ENCODE measurements at places on chromosomes 4 and X.

DNA sequence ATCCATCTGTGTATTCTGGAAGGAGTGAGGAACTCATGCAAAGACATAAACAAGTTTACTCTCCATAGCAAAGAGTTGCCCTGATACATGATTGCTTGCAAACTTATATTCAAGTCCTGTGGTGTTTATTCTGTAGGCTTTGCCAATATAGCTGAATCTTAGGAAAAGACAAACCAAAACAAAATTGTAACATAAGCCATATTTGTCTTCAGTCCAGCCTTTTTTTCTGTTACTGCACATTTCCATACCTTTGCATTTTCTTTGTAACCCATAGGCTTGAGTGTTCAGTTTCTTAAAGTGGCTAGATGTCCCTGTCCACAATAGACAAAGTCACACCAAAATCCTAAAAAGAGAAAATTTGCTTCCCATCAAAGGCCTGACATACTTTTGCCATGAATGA lies 120.4 kb downstream of the PPARGC1A start:
- DNase-seq = no peak

GRCh38 chr4:72631296-72631695 lies 62.3 kb upstream of the ADAMTS3 start:
- DNase-seq = no peak

GRCh38 chr4:183722731-183723560 lies 63.9 kb downstream of the TRAPPC11 start:
- DNase-seq = peak; percentile 20

- DNase-seq = no peak
These were observed 28.4 kb upstream of the WDR1 start for GRCh38 chr4:10144966-10145365.

DNA sequence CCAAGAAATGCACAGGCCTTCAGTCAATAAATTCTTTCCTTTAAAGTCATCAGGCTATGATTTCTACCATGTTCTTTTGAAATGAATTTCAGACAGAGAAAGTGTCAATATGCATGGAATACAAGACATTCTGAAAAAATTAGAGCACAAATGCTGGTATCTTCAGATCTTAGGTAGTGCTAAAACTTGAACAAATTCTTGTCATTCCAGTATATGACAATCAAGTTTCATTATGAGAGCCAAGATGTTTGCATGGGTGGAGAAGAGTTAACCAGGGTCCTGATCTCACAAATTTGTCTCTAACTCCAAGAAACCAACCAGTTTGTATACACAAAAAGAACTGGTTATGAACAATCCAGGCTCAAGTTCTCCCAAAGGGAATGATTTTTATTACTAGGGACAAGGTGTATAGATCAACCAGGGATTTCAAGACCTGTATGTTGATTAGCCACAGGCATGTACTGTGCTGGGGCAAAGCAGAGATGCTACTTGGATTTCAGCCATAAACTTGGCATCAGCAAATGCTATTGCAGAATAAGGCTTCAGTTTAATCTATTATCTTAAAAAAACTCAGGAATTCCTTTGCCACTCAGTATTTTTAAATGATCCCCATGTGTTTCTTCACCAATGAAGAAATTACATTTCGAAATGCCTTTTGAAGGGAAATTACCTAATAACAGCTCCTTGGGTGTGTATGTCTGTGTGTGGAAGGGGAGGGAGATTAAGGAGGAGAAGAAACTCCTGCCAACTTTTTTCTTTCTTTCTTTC lies 69.7 kb downstream of the FANCB start:
- no peak for DNase-seq

DNA sequence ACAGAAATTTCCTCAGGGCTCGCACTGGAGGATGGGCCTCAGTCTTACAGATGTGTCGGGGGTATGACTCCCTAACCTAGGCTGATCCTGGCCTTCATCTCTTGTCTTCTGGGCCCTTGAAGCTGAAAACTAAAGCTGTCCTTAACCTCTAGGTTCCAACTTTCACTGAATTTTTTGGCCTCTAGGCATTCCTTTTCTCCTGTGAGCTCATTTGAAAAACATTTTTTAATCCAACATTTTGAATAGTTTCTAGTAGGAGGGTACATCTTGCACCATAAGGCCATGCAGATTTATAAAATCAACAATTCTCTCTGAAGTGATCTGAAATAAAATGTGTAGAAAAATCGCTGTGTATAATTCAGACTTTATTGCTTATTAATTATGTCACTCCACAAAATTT lies 19.7 kb downstream of the RWDD4 start:
- no peak for DNase-seq

- no peak for DNase-seq
These were observed 360.4 kb upstream of the AGA start for GRCh38 chr4:177802661-177803060.

GRCh38 chrX:40663880-40664630 lies 16.7 kb upstream of the CXorf38 start:
- DNase-seq = no peak

DNA sequence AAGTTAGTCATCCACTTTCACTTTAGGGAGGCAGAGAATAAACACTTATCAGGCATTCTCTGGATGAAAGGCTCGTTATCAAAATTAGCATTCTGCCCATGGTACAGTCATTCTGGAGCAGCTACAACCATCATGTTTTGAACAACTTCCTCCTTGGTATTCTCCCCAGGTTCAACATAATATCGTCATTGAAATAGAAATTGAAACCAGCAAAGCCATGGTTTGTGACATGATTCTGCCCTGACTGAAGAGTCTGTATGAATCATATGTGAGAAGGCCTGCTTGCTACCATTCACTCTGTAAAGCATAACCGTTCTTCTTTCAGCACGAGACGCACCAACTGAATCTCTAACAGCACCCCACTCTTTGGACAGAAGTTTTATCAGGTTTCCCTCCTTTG lies 127.5 kb upstream of the RADX start:
- no peak for DNase-seq

- peak; percentile 46 for DNase-seq
These were observed 34.3 kb downstream of the NALF2 start for GRCh38 chrX:69538321-69538876.

- DNase-seq = no peak
These were observed 58.1 kb downstream of the ADGRG2 start for GRCh38 chrX:19064175-19064574.

- no peak for DNase-seq
These were observed 13.9 kb upstream of the BMPR1B start for GRCh38 chr4:94743838-94744237.

- DNase-seq = no peak
These were observed 13.5 kb upstream of the GK2 start for GRCh38 chr4:79421483-79421882.

- no peak for DNase-seq
These were observed 680.0 kb downstream of the TRIML1 start for GRCh38 chr4:188819233-188819632.

DNA sequence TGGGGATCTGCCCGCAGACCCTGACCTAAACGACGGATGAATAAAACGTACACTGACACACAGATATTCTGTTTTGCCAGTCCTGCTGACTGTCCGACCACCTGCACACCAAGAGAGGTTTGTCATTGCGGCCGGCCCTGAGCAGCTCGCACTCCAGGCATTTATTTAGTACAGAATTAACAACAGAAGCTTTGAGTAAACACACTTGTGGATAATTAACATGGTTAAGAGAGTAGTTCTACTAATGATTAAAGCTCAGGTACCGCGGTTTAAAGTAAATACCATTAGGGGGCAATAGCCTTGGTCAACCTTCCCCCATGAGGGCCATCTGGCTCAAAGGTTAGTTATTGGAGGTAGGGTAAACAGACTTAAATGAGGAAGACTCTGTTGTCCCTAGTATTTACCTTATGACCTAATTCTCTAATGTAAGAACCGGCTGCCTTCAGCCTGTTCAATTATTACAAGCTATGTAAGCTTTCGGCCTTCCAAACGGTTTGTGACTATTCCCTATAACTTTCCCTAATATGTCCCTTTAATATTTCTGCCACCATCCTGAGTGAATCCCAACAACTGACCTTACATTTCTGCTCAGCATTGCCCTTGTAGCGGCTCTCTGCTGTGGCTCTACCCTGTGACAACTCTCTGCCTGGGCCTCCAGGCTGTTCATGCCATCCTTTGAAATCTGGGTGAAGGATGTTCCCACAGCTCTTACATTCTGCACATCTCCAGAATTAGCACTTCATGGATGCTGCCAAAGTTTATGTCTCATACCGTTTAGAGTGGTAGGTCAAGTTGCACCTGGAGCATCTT lies 46.9 kb upstream of the SYTL5 start:
- no peak for DNase-seq

Measured in activated T-helper 1 cell treated with anti-CD3 and anti-CD28 coated beads, Interleukin-2, amount 50 U/mL, for 16 hours (primary cell).